SK-N-DZ (cell line): ENCODE measurements at places on chromosomes 2 and 18.

DNA sequence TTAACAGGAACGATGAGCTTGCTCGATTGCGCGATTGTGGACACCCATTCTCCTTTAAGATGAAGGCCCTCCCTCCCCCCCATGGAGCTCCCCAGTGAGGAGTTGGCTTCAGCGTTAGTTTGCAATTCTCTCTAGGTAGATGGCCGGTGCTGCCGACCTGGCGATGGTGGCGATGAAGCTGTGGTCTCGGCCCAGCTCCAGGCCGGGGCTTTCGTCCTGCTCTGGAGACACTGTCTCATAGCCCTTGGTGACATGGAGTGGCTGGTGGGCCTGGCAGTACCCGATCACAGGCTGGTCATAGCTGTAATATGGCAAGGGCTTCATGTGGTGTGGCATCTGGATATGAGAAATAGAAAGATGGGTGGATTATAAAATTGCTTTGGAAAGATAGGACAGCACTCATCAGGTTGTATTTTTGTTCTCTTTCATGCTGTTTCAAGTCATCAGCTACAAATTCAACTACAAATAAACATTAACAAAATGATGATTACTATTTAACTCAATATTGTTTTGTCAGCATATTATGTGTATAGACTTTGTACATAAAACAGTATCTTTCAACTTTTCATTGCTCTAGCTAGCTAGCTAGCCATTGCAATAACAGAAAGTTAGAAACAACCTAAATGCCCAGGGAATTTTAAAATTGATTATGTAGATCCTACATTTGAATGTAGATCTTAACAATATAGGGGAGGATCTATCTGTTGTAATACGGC is 773.4 kb downstream of the LRRTM4 start:
- DNase-seq = no peak

DNA sequence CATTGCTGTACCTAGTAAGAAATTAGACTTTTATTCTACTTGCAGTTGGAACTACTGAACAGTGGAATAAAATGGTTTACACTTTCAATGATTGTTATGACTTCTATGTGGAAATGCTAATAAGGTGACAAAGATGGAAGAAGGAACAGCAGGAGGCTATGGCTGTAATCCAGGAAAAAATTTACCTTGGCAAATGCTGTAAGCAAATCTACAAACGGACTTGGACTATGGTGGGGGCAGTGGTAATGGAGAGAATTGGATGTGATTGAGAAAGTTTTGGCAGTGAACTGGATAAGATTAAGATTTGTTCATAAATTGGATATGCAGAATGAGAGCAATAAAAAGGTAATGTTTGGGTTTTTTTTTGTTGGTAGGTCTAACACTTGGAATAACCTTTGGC is 111.0 kb upstream of the ERBB4 start:
- no peak for DNase-seq

DNA sequence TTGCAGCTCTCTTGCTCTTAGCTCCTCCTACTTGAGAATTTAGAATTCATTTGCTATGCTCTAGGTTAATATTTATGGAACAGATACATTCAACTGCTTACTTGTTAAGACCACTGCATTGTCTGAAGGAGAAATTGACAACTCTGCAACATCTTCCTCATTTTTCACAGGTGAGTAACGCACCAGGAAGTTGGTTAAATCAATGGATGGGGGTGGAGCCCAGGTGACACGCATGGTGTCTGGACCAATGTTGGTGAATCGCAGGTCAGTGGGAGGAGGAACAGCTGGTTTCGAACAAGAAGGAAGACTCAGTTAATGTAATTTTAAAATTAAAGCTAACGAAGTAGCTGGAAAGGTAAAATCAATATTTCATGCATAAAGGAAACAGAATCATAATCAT is 44.3 kb downstream of the FN1 start:
- DNase-seq = no peak

GRCh38 chr2:425947-426346 is 138.1 kb upstream of the ALKAL2 start:
- DNase-seq = no peak

DNA sequence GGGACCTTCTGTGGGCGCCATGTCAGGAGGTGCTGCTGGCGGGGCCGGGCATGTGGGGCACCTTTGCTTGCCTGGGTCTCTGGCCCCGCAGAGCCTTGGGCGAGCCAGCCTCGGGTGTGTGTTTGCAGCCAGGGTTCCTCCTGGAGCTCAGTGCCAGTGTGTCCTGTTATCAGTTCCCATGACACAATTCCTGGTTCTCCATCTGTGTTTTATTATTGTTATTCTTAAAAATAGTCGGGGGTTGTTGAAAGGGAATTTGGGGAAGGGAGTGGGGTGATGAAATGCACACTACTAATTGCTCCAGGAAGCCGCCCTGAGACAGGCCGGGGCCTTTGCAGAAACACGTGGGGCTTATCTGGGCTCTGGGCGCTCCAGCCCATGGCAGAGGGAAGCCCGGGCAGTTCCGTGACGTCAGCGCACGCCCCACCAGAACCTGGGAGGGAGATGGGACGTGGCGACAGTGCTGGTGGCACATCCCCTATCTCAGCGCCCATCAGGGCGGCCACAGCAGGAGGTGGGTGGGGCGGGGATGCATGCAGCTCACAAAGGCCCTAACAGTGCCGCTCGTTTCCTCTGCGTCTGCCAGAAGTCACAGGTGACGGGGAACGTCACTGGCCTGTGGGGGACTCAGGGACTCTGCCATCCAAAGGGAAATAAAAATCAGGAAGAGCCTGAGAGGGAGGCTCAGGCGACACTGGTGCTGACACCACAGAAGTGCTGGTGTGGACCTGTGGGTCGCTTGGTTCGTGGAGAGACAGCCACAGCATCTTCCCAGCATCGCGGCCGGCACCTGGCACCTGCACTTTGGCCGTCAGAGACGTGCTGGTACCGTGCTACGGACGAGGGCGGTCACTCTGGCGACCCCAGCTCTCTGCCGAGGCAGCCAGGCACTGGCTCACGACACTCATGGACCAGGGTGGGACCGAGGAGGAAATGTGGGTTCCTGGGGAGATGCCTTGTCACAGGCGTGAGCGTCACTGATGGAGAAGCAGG is 131.0 kb downstream of the NFATC1 start:
- no peak for DNase-seq

- DNase-seq = no peak
These were observed 74.2 kb downstream of the HS1BP3 start for GRCh38 chr2:20576598-20577115.

- peak; percentile 19 for DNase-seq
These were observed 25.6 kb upstream of the ZC3H15 start for GRCh38 chr2:186460465-186460864.

DNA sequence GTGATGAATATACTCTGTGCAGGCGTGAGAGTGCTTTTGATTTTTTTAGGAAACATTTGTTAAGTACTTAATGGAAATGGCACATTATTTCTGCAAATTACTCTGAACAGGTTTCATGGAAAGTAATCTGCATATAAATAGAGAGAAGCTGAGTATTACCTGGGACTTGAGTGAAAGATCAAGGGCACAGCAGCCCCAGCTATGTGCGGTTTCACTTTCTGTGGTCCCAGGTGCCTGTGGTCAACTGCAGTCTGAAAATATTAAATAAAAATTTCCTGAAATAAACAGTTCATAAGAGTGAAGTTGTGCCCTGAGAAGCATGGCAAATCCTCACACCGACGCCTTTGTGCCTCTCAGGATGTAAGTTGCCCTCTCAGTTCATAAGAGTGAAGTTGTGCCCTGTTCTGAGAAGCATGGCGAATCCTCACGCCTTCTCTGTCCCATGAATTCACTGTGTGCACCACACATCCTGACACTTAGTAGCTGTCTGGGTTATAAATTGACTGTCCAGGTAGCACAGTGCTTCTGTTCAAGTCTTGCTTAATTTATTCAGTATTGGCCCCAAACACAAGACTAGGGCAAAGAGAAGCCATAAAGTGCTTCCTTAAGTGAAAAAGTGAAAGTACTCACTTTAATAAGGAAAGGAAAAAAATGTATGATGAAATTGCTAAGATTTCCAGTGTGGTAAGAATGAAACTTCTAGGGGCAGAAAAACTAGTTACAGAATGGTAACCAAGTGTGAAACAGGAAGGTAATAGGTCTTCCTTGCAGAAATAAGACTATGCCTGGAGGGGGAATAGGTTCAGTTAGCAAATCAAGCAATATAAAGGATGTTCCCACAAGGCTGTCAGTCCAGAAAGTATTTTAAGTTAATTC is 4.3 kb upstream of the SNTG2 start:
- no peak for DNase-seq

DNA sequence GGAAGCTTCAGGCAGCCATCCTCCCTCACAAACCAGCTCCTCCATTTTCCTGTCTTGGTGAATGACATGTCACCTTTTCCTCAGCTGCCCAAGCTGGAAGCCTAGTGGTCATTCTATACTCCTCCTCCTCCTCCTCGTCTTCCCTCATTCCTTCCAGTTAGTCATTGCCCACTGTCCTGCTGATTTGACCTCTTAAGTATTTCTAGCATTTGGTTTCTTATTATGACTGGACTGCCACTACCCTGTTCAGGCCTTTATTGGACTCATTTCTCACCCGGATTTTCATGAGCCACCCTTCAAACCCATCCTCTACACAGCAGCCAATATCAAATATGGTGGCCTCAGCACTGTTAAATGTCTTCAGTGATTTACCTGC is 21.9 kb upstream of the MGAT5 start:
- DNase-seq = no peak

DNA sequence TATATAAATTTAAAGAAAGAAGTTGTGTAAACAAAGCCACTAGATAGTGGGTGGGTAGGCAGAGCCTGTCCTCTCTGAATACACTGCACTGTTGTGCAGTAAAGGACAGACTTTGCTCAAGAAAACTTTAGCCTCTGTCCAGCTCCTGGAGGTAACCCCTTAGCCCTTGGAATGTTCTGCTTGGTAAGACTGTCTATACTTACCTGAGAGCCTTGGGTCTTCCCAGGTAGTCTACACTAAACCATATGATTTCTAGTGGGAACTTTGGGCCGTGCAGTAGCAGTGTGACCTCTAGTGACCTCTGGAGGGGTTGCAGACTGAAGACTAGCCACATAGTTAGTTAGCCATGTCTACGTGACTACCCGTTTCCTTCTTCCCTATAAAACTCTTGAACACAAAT is 678.3 kb upstream of the NRXN1 start:
- DNase-seq = peak; percentile 6

DNA sequence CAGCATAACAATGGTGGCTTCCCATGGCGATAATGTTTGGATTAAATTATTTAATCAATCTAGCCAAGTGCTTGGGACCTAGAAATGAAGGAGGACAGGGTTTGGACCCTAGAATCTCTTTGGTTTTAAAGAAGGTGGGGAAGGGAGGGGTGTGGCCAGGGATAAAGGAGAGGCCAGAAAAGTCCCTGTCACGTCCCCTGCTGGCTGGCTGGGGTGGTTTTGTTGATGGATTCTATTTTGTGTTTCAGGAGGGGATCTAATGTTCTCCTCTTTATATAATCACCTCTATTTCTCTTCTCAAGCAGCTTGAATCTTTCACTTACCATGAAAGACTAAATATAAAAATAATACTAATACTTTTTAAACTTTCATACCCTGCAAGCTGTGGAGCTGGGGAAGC is 52.6 kb upstream of the GALR1 start:
- DNase-seq = no peak

GRCh38 chr2:24948506-24948905 is 23.2 kb downstream of the DNAJC27 start:
- no peak for DNase-seq

DNA sequence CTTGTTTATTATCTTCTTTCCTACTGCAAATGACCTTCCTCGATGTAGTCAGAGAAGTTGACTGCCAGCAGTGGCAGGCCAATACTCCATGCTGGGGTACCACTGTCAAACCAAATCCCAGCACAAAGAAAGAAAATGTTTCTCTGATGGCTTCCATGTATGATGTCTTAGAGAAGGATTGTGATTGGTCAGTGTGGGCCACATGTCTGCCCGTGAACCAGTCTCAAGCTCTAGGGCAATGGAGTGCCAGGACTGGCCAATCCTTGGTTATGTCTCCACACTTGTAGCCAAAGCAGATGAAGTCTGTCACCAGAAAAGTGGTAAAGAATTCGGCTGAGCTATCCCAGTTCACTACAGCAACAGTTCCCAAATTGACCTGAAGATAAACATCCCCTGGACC is 17.6 kb upstream of the SMAD4 start:
- DNase-seq = no peak

- DNase-seq = no peak
These were observed 69.5 kb downstream of the EPAS1 start for GRCh38 chr2:46366668-46367052.

DNA sequence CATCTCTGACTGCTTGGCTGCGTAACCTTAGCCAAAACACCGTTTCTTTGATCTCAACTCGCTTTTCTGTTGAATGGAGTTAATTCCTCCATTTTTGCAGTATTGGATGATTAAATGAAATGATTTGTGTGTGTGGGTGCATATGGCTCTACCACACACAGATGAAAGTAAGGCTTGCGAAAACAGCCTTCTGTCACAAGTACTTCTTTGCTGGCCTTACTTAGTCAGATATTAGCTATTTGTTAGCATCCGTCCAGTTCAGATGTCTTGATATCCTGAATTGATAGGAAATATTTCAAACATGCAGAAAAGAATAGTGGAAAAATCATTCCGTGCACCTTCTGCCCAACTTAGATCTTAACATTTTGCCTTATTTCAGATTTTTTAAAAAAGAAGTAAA is 21.8 kb downstream of the NCOA1 start:
- no peak for DNase-seq

- DNase-seq = no peak
These were observed 78.0 kb downstream of the GALNT3 start for GRCh38 chr2:165716091-165716490.

GRCh38 chr2:160247296-160248035 is 47.4 kb upstream of the ITGB6 start:
- DNase-seq = no peak
